ENCODE measurements at places on chromosomes 13 and 19.
A peak's percentile ranks its signal among the peaks of the same experiment; 100 is the strongest.

DNA sequence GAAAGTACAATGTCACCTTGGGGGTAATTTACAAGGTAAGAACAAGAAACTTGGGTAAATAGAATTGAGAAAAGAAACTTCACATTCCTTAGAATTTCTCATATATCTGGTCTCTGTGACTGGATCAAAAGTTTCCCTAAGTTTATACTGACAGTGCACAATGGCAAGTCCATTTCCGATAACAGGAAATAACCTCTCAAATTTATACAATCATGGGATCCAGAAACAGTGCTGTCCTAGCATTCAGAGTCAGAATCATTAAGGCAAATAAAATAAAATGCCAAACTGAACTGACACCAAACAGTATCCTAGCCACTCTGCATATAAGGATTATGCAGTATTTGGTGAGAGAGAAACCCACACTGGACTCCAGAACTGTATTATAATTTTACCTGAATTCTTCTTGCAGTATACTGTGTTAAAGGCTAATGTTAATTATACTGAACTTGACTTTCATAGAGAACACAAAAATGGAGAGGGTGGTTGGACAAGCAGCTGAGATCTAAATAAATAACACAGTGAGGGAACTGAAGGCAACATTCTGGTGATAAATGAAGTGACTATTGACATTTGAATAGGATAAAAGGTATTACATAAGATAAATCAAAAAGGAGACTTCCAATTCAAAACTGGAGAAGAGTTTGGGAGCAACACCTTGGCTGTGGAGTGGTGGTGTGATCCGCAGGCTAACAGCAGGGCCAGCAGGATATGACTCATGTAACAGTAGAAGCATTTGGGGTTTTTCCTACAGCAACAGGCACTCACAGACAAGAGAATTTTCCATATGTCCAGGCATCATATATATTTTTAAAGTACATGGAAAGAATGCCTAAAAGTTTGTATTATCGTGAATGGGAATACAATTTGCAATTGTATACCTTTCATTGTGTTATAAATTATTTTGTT, 932.5 kb upstream of the MIR17HG start:
- DNase-seq: no peak

DNA sequence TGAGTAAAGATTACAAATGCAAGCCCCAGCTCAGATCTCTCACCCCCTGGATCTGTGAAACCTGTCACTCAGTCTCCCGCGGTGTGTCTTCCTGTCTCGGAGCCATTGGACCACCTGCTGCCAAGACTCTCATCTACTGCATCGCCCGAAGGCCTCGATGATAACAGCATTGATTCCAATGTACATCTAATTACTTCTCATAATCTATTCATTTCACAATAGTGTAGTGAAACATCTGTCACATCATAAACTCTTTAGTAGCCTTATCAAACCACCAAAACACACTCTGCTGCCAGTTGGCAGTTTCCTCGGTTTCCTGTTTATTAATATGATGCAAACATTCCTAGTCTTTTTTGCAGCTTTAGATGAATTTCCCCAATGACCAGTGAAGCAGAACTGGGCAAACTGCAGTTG, 220.3 kb downstream of the POU4F1 start:
- DNase-seq: no peak

DNA sequence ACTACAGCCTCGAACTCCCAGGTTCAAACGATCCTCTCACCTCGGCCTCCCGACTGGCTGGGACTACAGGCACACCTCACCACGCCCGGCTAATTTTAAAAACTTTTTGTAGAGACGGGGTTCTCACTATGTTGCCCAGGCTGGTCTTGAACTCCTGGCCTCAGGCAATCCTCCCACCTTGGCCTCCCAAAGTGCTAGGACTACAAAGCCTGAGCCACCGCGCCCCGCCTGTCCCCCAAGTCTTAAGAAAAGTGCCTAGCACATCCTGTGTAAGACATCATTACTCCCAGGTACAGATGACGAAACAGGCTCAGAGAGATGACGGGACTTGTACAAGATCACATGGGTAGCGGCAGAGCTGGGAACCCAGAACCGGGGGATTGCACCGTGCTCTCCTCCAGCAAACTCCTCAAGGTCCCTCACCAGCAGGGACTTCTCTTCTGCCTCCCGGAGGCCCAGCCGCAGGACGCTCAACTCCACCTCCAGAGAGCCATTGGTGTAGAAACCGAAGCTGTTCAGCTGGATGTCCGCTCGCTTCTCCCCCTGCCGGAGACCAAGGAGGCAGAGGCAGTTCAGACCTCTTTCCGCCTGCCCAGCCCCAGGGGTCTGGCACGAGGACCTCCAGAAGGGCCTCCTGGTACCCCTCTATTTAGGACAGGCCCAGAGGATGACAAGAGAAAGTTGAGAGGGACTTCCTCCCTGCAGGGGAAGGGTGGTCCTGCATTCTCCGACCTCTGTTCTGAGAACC, 1.0 kb downstream of the GPR108 start:
- DNase-seq: peak; percentile 91

DNA sequence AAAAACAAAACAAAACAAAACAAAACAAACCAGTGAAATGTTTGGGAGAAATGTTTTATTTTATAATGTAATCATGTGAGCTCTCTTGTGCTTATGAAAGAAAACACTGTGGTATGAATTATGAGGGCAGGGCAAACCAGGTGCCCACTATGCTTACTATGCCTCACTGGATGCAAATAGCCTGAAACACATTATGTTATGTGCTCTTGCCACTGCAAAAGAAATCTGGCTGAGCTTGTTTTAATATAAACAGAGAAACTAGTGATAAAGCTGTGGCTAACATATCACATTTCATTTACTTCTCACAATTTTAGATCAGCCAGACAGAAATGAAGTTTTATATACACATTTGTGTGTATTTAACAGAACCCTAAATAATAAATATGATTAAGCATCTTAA, 8.7 kb upstream of the NBEA start:
- no peak for DNase-seq

GRCh38 chr19:51272183-51272810, 21.4 kb downstream of the SIGLECL1 start:
- peak; percentile 35 for DNase-seq

DNA sequence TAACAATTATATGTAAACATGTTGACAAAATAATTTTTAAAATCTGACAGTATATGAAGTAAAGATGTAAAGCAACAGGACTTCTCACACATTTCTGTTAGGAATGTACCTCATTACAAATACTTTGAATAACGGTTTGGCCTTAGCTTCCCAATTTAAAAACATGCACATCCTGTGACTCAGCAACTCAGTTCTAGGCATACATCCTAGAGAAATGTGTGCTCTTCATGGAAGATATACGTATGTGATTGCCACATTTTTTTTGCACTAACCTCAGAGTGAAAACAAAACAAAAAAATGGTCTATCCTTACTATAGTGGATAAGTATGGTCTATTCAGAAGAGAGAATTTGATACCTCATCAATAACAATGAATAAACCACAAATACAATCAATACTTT, 314.6 kb downstream of the LIG4 start:
- no peak for DNase-seq

DNA sequence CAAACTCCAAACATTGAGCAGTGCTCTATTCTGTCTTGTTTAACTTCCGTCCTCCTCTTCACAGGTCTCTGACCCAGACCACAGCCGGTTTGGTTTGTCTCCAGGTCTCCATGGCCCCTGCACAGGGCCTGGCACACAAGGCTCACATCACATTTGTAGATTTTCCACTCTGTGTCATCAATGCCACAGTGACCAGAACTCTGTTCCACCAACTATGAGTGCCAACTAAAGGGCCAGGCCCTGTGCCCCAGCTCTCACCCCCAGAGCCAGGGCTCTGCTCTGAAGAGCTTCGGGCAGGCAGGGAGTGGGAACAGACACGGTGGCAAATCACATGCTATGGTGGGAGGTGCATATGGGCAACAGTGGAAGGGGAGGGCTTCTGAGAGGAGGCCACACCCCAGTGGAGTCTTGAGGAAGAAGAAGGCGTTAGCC, 16.0 kb downstream of the SMG9 start:
- DNase-seq: peak; percentile 82

DNA sequence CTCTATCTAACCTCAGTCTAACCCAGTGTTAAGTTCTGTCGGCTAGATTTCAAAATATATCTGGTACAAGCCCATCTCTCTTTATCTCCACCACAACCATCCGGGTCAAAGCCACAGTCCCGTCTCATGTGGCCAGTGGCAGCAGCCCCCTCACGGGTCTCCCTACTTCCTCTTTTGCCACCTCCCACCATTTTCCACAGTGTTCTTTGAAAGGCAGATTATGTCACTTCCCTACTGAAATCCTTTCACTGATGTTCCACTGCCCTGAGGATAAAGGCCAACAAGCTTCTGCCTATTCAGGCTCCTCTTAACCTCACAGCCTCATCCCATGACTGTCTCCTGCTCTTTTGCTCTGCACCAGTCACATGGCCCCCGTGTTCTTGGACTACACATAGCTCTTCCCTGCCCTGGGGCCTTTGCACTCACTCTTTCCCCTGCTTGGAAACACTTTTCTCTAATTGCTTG, 117.2 kb downstream of the UBL3 start:
- DNase-seq: peak; percentile 67

GRCh38 chr13:40149611-40150274, 494.3 kb downstream of the COG6 start:
- DNase-seq: no peak

- peak; percentile 88 for DNase-seq
Observed at GRCh38 chr19:9934132-9934950, 2.0 kb downstream of the OLFM2 start.

DNA sequence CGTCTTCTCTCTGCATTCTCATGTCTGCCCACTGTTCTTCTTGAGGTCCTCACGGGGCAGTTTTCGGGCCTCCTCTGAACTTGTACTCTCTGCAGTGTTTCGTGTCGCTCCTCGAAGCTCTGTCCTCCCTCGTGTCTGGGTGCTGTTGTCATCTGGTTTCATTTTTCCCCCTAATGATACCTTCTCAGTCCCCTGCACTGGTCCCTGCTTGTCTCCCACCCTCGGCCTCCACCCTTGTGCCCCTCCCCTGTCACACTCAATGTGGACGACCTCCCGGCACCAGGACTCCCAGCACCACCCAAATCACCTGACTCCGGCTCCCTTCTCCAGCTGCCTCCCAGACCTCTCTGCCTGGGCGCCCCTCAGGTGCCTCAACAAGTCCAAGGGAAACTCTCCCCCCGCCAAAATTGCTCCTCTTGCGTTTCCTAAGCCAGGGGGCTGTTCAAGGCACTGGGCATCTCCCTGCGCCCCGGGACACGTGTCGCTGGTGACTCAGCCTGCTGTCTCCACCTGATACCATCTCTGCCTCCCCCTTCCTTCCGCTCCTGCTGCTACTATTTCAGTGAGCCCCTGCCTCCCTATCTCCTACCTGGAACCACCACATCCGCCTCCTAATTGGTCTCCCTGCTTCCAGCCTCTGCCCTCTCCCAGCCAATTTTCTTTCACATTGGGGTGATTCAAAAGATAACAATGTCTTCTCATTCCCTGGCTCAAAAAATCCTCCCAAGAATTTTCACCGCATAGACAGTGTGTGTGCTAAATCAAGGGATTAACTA, 49.5 kb downstream of the RFX2 start:
- peak; percentile 74 for DNase-seq

- DNase-seq: no peak
Observed at GRCh38 chr13:110089100-110089499, 217.9 kb downstream of the COL4A1 start.

DNA sequence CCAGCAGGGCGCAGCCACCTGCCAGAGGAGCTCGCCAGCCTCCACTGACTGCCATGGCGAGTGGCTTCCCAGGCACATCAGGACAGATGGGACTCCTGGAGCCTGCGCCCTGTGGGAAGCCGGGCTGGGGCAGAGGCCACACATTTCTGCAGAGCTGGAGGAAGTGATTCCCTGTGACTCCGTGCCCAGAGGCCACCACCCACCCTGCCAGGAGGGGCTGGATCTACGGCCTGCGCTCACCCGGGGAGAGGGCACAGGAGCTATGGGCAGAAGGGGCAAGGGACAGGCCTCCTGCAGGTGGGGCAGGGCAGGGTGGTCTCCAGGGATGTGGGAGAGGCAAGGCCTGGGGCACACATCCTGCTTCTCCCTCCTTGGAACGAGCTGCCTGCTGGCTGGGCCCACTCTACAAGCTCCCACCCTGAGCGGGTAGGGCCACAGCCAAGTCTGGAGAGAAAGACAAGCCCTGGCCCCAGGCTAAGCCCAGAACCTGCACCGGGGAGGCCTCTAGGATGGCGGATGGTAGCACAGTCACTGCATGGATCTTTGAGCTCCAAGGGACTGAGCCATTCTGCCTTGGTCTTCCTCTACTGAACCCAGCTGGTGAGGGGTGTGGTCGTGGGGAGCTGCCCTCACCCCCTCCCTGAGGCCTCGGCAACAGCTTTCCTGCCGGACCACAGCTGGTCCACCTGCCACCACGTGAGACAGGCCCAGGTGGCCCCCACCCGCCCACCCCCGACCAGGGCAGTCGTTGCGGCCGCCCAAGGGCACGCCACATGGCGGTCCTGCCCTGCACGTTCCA, 40.6 kb downstream of the CEBPG start:
- DNase-seq: no peak

DNA sequence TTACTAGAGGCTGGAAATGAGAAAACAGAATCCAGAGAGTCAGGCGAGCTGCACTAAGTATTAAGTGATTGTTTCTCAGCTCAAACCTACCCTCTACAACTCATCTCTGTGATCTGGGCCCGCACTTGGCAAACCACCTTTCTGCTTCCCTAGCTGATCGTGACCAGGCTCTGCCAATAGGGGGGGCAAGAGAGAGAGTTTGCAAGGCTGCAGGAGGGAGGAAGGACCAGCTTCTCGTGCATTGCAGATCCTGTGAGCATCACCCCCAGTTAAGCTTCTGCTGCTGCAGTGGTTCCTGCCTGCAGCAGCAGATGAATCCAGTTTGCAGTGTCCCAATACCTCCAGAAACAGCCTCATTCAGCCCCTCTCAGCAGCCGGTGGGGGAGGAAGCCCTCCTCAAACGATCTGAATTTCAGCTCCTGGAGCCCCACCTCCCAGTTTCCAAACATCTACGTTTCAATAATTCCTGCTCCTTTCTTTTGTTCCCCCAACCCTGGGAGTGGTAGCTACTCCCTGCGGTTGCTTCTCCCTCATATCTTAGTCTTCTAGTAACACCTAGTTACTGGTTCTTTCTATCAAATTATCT, 20.0 kb downstream of the XRCC1 start:
- peak; percentile 89 for DNase-seq

DNA sequence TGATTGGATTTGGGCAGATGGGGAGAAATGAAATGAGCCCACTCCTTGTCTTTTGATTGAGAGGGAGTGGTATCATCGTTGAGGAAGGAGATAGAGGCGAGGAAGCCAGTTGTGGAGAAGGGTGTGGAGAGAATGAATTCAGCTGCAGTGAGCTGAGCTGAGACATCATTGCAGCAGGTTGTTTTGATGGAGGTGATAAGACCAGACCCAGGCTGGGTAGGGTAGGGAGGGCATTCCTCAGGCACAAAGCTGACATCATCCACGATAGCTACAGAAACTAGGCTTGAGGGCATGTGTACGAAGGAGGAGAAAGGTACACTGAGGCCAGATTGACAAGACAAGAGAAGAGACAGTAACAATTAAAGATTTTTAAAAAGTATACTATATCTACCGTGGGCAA, 1500.9 kb upstream of the SLC10A2 start:
- no peak for DNase-seq

- DNase-seq: peak; percentile 64
Observed at GRCh38 chr13:46492946-46493345, 60.0 kb upstream of the LRCH1 start.

- peak; percentile 68 for DNase-seq
Observed at GRCh38 chr19:19110410-19111135, 27.7 kb downstream of the TMEM161A start.

All from hematopoietic multipotent progenitor cell treated with erythropoietin and hydrocortisone succinate and interleukin-3 and kit ligand, for 6 days (in vitro differentiated cells).